ENCODE measurements at places on chromosomes 4 and X. TPM values are rescaled to one million over a fixed set of nuclear protein-coding genes. Genes with fewer than 3 reads are reported as not detected.

The POF1B gene
- polyA plus RNA-seq = 0.27 TPM

The TBX22 gene
- 0.14 TPM for polyA plus RNA-seq

The PCDH10 gene
- polyA plus RNA-seq = 0.56 TPM

The SHROOM4 gene
- 30.7 TPM for polyA plus RNA-seq

DNA sequence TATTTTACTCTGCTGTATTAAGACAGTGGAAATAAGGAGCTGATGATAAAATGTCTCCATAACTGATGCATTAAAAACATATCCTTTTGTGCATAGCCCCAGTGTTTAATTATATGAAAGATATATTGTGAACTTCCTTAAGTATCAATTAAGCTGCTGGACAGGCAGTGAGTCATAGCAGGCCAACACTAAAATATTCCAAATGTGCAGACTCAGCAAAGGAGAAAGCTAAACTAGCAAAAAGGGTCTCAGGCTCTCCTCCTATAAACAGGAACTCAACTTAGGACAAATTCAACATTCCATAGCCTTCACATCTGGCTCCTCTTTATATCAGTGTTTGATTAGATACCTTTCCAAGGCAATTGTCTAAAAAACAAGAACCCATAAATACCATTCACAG is 15.6 kb downstream of the TNMD start:
- H3K4me1 ChIP-seq = no peaks in the 10 kb centered on the region
- H3K36me3 ChIP-seq = no peaks in the 10 kb centered on the region
- no peak overlapping the region for H3K4me3 ChIP-seq
- peaks cover 6% of the 10 kb centered on the region for H3K27me3 ChIP-seq
- H3K27ac ChIP-seq = no peak overlapping the region
- no peak for DNase-seq

DNA sequence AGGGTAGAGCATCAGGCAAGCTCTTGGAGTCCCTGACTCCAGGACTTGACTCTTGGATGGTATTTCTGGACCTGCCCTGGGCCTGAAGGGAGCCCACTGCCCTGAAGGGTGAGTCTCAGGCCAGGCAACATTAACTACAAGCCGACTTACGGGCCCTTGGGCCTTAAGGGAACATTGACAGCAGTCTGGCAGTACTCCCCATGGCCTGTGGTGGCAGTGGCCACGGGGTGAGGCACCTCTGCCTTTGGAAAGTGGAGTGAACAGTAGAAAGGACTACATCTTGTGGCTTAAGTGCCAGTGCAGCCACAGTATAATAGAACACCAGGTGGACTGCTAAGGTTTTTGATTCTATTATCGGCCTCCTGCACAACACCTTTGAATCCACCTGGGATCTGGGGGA is 36.3 kb downstream of the SH3BGRL start:
- H3K27ac ChIP-seq = no peak overlapping the region
- H3K27me3 ChIP-seq = no peaks in the 10 kb centered on the region
- DNase-seq = no peak
- H3K36me3 ChIP-seq = peaks cover 8% of the 10 kb centered on the region
- H3K4me1 ChIP-seq = no peaks in the 10 kb centered on the region

GRCh38 chrX:46144566-46144965 is 400.7 kb downstream of the ZNF674 start:
- H3K27me3 ChIP-seq = no peaks in the 10 kb centered on the region
- H3K4me1 ChIP-seq = no peaks in the 10 kb centered on the region
- no peaks in the 10 kb centered on the region for H3K36me3 ChIP-seq
- H3K4me3 ChIP-seq = no peak overlapping the region
- no peak for DNase-seq

DNA sequence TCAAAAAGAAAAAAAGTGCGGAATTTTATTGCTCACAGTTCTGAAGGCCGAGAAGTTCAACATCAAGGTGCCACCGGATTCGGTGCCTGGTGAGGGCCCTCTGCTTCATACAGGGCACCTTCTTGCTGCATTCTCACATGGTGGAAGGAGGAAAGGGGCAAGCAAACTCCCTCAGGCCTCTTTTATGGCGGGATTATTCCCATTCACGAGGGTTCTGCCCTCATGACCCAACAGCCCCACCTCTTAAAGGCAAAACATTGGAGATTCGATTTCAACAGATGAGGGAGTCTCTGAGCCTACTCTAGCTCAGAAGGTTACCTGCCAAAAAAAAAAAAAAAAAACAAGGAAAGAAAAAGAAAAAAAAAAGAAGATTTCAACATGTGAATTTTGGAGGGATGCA is 64.1 kb upstream of the CBR4 start:
- no peak for DNase-seq
- no peaks in the 10 kb centered on the region for H3K4me1 ChIP-seq
- H3K36me3 ChIP-seq = no peaks in the 10 kb centered on the region
- no peaks in the 10 kb centered on the region for H3K27me3 ChIP-seq

DNA sequence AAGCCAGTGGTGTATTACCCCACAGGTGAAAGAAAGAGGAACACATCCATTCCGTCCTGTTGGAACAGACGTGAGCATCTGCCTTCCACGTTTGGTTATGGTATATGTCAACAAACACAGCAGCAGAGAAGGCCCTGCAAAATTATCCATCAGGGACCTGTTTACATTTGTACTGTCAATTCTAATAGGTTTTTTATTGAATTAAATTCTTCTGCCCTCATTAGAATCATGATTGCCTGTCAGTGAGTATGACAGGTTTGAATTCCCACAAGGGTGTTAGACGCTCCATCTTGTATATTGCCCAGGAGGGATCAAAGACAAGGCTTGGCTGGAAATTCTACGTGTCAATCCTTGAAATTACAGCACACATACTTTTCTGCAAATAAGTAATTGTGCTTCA is 339.9 kb upstream of the NOCT start:
- DNase-seq = no peak
- no peak overlapping the region for H3K27ac ChIP-seq
- H3K4me1 ChIP-seq = no peaks in the 10 kb centered on the region
- H3K4me3 ChIP-seq = no peak overlapping the region
- no peaks in the 10 kb centered on the region for H3K36me3 ChIP-seq

GRCh38 chr4:53043891-53044650 is 182.0 kb downstream of the RASL11B start:
- no peaks in the 10 kb centered on the region for H3K36me3 ChIP-seq
- H3K27me3 ChIP-seq = no peaks in the 10 kb centered on the region
- H3K27ac ChIP-seq = no peak overlapping the region
- no peak overlapping the region for H3K4me3 ChIP-seq

GRCh38 chr4:73902038-73902637 is 32.9 kb downstream of the CXCL1 start:
- H3K27ac ChIP-seq = no peak overlapping the region
- H3K27me3 ChIP-seq = no peaks in the 10 kb centered on the region
- H3K36me3 ChIP-seq = no peaks in the 10 kb centered on the region

GRCh38 chr4:98170035-98170434 is 26.8 kb upstream of the STPG2 start:
- no peaks in the 10 kb centered on the region for H3K4me1 ChIP-seq
- no peaks in the 10 kb centered on the region for H3K36me3 ChIP-seq
- H3K27ac ChIP-seq = no peak overlapping the region
- no peaks in the 10 kb centered on the region for H3K27me3 ChIP-seq

GRCh38 chr4:182918044-182918607 is 940 bp upstream of the DCTD start:
- H3K27me3 ChIP-seq = no peaks in the 10 kb centered on the region
- H3K4me1 ChIP-seq = peaks cover 5% of the 10 kb centered on the region
- DNase-seq = no peak

GRCh38 chr4:3706565-3707422 is 59.4 kb upstream of the ADRA2C start:
- H3K27ac ChIP-seq = no peak overlapping the region
- no peaks in the 10 kb centered on the region for H3K4me1 ChIP-seq
- H3K36me3 ChIP-seq = no peaks in the 10 kb centered on the region

All from left lung (tissue), 14 donors.